ENCODE measurements at places on chromosomes 4 and X. TPM values are rescaled to one million over a fixed set of nuclear protein-coding genes. Genes with fewer than 3 reads are reported as not detected.

NWD2 gene
- total RNA-seq = not detected

G3BP2 gene
- 146 TPM for total RNA-seq

- no peaks in the 10 kb centered on the region for H3K27me3 ChIP-seq
- DNase-seq = no peak
- no peaks in the 10 kb centered on the region for H3K36me3 ChIP-seq
- no peaks in the 10 kb centered on the region for H3K4me1 ChIP-seq
- H3K4me3 ChIP-seq = no peak overlapping the region
- H3K27ac ChIP-seq = no peak overlapping the region
These were observed 30.6 kb upstream of the IL9R start for GRCh38 chrX:155966876-155967275.

- H3K36me3 ChIP-seq = no peaks in the 10 kb centered on the region
- no peaks in the 10 kb centered on the region for H3K27me3 ChIP-seq
- no peak overlapping the region for H3K27ac ChIP-seq
- no peaks in the 10 kb centered on the region for H3K4me1 ChIP-seq
- no peak overlapping the region for H3K4me3 ChIP-seq
These were observed 248.0 kb upstream of the KCNIP4 start for GRCh38 chr4:22196551-22196950.

DNA sequence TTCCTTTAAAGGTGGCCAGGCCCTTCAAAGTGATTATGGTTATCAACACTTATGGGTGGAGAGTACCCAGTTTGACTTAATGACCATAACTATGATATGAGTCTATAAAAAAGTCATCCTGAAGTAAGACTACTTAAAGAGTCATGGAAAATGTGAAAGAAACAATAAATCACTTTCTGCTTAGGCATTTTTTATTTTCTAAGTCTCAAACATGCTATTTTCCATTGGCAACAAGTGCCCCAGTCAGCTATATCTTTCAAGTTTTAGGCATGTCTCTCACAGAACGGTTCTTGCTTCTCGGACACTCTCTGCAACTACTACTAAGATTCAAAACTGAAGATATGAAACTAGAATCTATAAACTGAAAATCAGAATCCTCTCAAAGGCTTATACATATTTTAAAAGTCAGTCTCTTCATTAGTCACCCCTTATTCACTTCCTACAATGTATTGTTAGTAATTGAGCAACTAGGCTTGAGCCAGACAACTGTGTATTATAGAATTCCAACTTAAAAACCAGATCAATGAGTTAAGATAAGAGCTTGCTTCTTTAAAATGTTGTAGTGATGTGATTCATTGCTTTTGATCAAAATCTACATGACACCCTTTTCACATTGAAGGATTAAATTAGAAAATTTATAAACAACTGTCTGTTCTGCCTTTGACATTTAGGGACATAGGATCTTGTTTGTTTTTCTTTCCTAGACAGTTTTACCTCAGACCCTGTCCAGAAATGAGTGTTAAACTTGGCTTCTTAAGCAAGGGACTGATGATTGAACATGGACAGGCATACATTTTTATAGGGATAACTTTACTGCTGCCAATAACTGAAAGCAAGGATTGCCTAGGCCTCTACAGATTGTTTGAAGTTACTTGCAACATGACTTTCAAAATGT is 2.9 kb downstream of the ANTXR2 start:
- H3K27me3 ChIP-seq = no peaks in the 10 kb centered on the region
- peak overlapping the region; percentile 85 for H3K4me3 ChIP-seq
- H3K36me3 ChIP-seq = peaks cover 18% of the 10 kb centered on the region
- H3K27ac ChIP-seq = peak overlapping the region; percentile 74

- H3K4me1 ChIP-seq = no peaks in the 10 kb centered on the region
- no peak overlapping the region for H3K4me3 ChIP-seq
- no peaks in the 10 kb centered on the region for H3K36me3 ChIP-seq
- H3K27ac ChIP-seq = no peak overlapping the region
- H3K27me3 ChIP-seq = no peaks in the 10 kb centered on the region
- DNase-seq = no peak
These were observed 284.9 kb downstream of the IL15 start for GRCh38 chr4:141921293-141921692.

GUCY1B1 gene
- 0.36 TPM for total RNA-seq

GRCh38 chr4:25563071-25563564 is 92.5 kb upstream of the SLC34A2 start:
- no peak for DNase-seq
- H3K36me3 ChIP-seq = no peaks in the 10 kb centered on the region
- H3K27ac ChIP-seq = no peak overlapping the region
- H3K27me3 ChIP-seq = no peaks in the 10 kb centered on the region

DNA sequence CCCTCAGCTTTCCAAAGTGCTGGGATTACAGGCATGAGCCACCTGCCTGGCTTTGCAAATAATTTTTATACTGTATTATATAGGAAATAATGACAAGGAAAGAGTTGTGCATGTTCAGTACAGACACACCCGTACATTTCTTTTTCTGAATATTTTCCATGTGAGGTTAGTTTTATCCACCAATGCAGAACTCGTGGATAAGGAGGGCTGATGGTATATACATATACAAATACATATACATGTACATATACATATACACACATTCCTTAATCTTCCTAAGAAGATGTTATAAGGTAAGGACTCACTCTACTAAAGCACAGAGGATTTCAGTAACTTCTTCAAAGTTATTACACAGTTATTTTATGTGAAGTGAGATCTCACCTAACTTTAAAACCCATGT is 925.8 kb downstream of the C4orf33 start:
- H3K4me3 ChIP-seq = no peak overlapping the region
- H3K36me3 ChIP-seq = no peaks in the 10 kb centered on the region
- no peak for DNase-seq
- no peaks in the 10 kb centered on the region for H3K27me3 ChIP-seq
- H3K4me1 ChIP-seq = no peaks in the 10 kb centered on the region
- H3K27ac ChIP-seq = no peak overlapping the region

- no peaks in the 10 kb centered on the region for H3K27me3 ChIP-seq
- peaks cover 7% of the 10 kb centered on the region for H3K4me1 ChIP-seq
- H3K27ac ChIP-seq = no peak overlapping the region
These were observed 196.5 kb downstream of the ARHGAP10 start for GRCh38 chr4:147928400-147928799.

DNA sequence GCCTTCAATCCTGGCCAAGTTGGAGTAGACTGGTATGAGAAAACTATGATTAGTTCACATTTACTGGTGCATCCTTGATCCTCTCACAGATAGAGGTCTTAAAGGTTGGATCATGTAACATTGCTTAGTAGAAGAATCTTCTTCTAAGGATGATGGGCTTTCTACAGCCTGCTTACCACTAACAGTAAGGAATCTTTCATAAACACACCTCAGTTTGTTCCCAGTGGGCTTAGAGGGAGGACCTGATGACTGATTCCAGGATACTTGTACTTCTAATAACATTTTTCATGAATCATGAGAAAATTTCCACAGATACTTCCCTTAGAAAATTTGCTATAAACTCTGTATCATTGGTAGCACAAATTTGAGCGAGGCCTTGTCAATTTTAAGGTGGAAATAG is 40.6 kb downstream of the CCNI start:
- H3K27ac ChIP-seq = no peak overlapping the region
- H3K4me1 ChIP-seq = no peaks in the 10 kb centered on the region
- no peaks in the 10 kb centered on the region for H3K27me3 ChIP-seq
- no peak overlapping the region for H3K4me3 ChIP-seq
- DNase-seq = no peak

NUDT11 gene
- 11.9 TPM for total RNA-seq

CFAP97 gene
- 39.0 TPM for total RNA-seq

RNF150 gene
- 1.3 TPM for total RNA-seq

DNA sequence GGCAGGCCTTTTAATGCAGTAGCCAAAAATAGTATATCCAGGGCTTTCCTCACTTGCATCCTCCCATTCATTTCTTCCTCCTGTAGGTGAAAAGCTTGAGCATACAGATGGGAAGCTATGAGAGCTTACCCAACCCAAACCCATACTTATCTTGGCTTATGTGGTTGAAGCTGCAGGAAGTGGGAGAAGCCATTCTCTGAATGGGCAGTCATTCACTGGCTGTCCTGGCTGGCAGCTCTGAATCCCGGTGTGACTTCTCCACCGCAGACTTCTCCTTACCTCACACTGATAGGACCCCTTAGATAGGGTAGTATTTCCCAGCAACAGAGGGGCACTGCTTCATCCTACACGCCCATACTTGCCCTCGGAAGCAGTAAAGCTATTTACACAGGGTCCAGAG is 125.4 kb downstream of the AMMECR1 start:
- no peak overlapping the region for H3K27ac ChIP-seq
- no peaks in the 10 kb centered on the region for H3K4me1 ChIP-seq
- no peak overlapping the region for H3K4me3 ChIP-seq
- DNase-seq = no peak

GRCh38 chr4:42216664-42217063 is 64.2 kb upstream of the BEND4 start:
- H3K27me3 ChIP-seq = no peaks in the 10 kb centered on the region
- H3K4me3 ChIP-seq = no peak overlapping the region
- no peak for DNase-seq
- no peaks in the 10 kb centered on the region for H3K36me3 ChIP-seq
- H3K27ac ChIP-seq = no peak overlapping the region

- no peak for DNase-seq
- no peak overlapping the region for H3K27ac ChIP-seq
- no peaks in the 10 kb centered on the region for H3K4me1 ChIP-seq
- no peaks in the 10 kb centered on the region for H3K27me3 ChIP-seq
These were observed 233.4 kb upstream of the HAND2 start for GRCh38 chr4:173763389-173763788.

GRIA2 gene
- not detected for total RNA-seq

GRCh38 chrX:39985071-39985470 is 112.7 kb downstream of the BCOR start:
- H3K27ac ChIP-seq = no peak overlapping the region
- no peaks in the 10 kb centered on the region for H3K36me3 ChIP-seq
- H3K27me3 ChIP-seq = no peaks in the 10 kb centered on the region
- no peak overlapping the region for H3K4me3 ChIP-seq
- H3K4me1 ChIP-seq = no peaks in the 10 kb centered on the region
- no peak for DNase-seq

GRCh38 chrX:24055043-24055356 is 244 bp downstream of the EIF2S3 start:
- no peaks in the 10 kb centered on the region for H3K27me3 ChIP-seq
- no peak overlapping the region for H3K4me3 ChIP-seq
- no peaks in the 10 kb centered on the region for H3K4me1 ChIP-seq

DNA sequence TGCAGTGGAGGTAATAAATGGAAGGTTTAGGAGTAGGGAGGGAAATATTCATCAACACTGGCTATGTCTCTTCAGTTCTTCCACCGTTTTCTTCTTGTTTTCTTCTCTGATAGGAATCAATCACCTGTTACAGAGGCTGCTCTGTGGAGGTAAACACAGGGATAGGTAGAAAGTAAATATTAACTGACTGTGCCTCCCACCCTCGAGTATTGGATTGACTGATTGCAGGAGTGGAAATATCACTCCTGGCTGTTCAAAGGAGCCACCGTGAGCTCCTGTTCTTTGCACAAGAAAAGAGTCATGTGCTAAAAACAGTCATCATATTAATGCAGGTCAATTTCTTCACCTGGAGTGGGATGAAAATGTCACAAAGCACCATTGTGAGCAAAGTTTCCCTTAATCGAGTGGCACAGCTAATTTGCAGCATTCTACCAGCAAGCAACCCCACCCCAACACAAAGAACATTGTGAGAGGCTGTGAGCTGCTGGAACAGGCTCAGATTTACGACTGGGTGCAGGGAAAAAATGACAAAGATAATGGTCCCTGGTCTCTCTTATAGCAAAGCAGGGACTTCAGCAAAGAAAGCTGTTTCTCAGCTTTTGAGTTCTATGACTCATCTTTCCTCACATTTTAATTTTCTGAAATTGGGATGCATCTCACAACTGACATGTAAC is 113.7 kb upstream of the TSPAN5 start:
- no peak for DNase-seq
- no peak overlapping the region for H3K27ac ChIP-seq
- H3K4me3 ChIP-seq = no peak overlapping the region
- H3K36me3 ChIP-seq = no peaks in the 10 kb centered on the region
- H3K27me3 ChIP-seq = no peaks in the 10 kb centered on the region
- no peaks in the 10 kb centered on the region for H3K4me1 ChIP-seq

GRCh38 chrX:63350465-63350877 is 661 bp downstream of the SPIN4 start:
- peak overlapping the region; percentile 88 for H3K27ac ChIP-seq
- no peaks in the 10 kb centered on the region for H3K27me3 ChIP-seq
- peak overlapping the region; percentile 72 for H3K4me3 ChIP-seq
- DNase-seq = no peak
- H3K36me3 ChIP-seq = no peaks in the 10 kb centered on the region

GRCh38 chrX:149759824-149760223 is 14.0 kb upstream of the HSFX1 start:
- no peak overlapping the region for H3K27ac ChIP-seq
- H3K4me1 ChIP-seq = no peaks in the 10 kb centered on the region
- no peaks in the 10 kb centered on the region for H3K27me3 ChIP-seq
- DNase-seq = no peak
- H3K4me3 ChIP-seq = no peak overlapping the region
- H3K36me3 ChIP-seq = no peaks in the 10 kb centered on the region

- no peaks in the 10 kb centered on the region for H3K4me1 ChIP-seq
- H3K4me3 ChIP-seq = peak overlapping the region; percentile 28
- no peak overlapping the region for H3K27ac ChIP-seq
- H3K27me3 ChIP-seq = no peaks in the 10 kb centered on the region
These were observed 32.4 kb upstream of the MGST2 start for GRCh38 chr4:139633195-139633594.

GRCh38 chr4:186586205-186586604 is 30.8 kb upstream of the MTNR1A start:
- no peaks in the 10 kb centered on the region for H3K4me1 ChIP-seq
- peaks cover 27% of the 10 kb centered on the region for H3K36me3 ChIP-seq
- H3K27ac ChIP-seq = no peak overlapping the region
- DNase-seq = no peak
- H3K4me3 ChIP-seq = no peak overlapping the region
- H3K27me3 ChIP-seq = no peaks in the 10 kb centered on the region

DRP2 gene
- total RNA-seq = 0.15 TPM

FGFBP2 gene
- 0.33 TPM for total RNA-seq

DNA sequence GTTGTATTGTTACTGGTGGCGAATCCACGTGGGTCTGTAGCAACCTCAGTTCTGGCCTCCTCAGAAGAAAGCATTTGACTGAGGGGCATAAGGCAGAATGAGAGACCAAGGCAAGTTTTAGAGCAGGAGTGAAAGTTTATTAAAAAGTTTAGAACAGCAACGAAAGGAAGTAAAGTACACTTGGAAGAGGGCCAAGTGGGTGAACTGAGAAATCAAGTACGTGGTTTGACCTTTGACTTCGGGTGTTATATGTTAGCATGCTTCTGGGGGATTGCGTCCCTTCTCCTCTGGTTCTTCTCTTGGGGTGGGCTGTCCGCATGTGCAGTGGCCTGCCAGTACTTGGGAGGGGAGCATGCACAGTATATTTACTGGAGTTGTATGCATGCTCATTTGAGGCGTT is 232.7 kb upstream of the GATB start:
- H3K4me3 ChIP-seq = no peak overlapping the region
- no peak for DNase-seq
- no peaks in the 10 kb centered on the region for H3K4me1 ChIP-seq
- no peaks in the 10 kb centered on the region for H3K36me3 ChIP-seq
- no peak overlapping the region for H3K27ac ChIP-seq
- no peaks in the 10 kb centered on the region for H3K27me3 ChIP-seq

Data from Panc1 (cell line).